ENCODE measurements at places on chromosomes 6 and 20.

DNA sequence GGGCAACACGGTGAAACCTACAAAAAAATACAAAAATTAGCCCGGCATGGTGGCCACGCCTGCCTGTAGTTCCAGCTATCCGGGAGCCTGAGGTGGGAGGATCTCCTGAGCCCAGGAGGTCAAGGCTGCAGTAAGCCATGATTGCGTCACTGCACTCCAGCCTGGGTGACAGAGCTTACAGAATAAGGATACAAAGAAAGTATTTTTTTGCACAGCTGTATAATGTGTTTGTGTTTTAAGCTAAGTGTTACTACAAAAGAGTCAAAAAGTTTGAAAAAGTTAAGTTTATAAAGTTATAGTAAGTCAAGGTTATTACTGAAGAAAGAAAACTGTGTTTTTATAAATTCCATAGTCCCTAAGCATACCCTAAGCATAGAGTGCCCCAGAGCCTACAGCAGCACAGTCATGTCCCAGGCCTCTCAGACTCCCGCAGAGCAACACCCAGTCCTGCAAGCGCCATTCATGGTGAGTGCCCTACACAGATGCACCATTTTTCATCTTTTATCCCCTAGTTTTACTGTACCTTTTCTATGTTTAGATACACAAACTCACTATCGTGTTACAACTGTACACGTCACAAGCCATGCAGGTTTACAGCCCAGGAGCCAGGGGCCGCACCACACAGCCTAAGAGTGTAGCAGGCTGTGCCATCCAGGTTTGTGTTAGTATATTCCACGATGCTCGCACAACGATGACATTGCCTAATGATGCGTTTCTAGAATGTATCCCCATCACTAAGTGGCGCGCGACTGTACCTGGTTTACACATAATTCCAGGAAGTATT, 22.4 kb downstream of the TAF4 start:
- DNase-seq = no peak

DNA sequence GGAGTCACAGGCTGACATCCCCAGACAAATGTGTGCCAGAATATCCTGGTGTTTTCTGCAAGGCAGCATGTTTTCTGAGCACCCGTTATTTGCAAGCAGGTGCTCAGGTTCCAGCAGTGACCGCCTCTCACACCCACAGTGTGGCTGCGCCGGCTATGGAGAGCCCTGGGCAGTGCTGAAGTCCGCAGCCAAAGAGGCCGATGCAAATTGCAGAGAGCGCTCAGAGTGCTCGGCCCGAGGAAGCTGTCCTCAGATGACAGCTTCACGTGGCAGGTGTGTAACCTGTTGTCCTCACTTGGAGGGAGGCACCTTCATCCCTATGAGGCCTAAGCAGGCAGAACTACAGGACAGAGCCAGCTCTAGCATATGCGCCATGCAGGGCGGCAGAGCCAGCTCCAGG, 23.5 kb upstream of the MPC1 start:
- DNase-seq = no peak

DNA sequence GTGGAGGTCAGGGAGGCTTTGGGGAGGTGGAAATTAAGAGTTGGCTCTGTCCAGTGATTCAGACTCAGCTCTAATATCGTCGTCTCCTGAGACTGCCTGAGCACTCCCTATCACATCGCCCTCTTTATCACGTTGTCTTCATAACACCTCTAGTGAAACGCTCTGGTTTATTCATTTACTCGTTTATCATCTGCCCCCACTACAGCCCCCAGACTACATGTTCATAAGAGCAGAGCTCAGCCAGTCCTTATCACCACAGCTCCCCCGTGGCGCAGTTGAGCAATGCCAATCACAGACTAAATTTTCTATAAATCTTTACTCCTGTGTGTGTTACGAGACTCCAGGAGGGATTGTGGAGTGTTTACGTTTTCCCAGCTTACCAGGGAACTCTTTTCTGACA, 316.2 kb downstream of the ADGRB3 start:
- DNase-seq = no peak

GRCh38 chr6:47736083-47736700, 37.8 kb downstream of the ADGRF4 start:
- DNase-seq = no peak

- DNase-seq = no peak
Observed at GRCh38 chr20:8335059-8335458, 203.0 kb downstream of the PLCB1 start.

GRCh38 chr6:119218548-119218947, 131.0 kb downstream of the MAN1A1 start:
- DNase-seq = no peak

DNA sequence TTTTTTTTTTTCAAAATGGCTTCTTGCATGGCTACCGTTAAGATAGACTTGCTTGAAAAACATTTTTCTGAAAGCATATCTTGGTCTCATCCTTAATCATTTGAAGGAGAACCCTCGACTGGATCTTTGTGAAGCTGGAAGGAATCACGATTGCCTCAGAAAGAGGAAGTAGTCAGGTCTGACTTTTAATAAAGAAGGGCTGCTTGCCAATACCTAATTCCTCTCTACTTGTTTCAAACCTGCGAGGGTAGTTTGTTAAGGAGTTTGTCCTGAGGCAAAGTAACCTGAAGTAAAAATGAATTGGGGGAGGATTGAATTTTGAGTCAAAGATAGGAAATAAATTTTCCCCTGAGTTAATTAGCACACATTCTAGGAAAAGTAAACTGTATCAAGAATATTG, 288.1 kb upstream of the MAP3K7 start:
- DNase-seq = no peak

DNA sequence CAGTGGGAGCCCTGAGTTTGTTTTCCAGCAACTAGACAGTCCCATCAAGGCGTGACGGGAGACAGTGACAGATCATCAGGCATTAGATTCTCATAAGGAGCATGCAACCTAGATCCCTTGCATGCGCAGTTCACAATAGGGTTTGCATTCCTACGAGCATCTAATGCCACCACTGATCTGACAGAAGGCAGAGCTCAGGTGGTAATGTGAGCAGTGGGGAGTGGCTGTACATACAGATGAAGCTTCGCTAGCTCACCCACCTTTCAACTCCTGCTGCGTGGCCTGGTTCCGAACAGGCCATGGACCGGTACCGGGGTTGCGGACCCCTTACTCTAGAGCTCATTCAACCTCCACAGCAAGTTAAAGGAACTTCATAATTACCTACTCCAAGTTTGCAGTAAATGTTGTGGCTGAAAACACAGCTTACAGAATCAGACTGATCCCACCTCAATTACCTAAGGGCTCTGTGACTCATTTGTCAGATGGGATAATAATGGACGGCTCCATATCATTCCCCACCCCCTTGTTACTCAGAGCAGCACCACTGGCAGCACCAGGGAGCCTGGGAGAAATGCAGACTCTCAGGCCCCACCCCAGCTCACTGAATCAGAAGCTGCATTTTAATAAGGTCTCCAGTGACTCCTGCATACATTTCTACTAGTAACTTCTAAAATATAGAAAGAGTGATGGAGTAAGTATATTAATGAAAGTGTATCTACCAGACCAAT, 15.7 kb downstream of the PXMP4 start:
- DNase-seq = no peak

- DNase-seq = no peak
Observed at GRCh38 chr20:44702776-44703175, 12.4 kb upstream of the CCN5 start.

GRCh38 chr6:147504848-147505247, 3.6 kb upstream of the SAMD5 start:
- DNase-seq = no peak

- no peak for DNase-seq
Observed at GRCh38 chr20:58398254-58398653, 9.2 kb downstream of the VAPB start.

Data from memory B cell (primary cell).